ENCODE measurements at places on chromosomes 4 and X.
A peak's percentile ranks its signal among the peaks of the same experiment; 100 is the strongest.

GRCh38 chrX:115912372-115912897 lies 258.1 kb upstream of the AGTR2 start:
- DNase-seq = no peak

DNA sequence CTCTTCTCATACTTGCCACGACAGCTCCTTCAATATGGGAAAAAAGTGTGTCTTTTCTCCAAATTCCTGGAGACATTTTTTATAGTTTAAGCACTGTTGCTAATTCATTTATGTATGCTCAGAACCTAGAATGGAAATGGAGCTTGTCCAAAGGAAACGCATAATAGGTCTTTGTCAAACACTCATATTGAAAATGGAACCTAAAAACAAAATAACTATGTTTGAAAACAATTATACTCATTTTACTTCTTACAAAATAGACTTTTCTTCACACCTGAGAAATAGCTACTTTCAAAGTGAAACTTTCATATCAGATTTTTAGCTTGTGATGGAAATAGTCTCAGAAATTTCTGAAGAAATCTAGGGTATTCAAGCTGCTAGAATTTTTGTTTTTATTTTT lies 529.7 kb upstream of the BOD1L1 start:
- no peak for DNase-seq

DNA sequence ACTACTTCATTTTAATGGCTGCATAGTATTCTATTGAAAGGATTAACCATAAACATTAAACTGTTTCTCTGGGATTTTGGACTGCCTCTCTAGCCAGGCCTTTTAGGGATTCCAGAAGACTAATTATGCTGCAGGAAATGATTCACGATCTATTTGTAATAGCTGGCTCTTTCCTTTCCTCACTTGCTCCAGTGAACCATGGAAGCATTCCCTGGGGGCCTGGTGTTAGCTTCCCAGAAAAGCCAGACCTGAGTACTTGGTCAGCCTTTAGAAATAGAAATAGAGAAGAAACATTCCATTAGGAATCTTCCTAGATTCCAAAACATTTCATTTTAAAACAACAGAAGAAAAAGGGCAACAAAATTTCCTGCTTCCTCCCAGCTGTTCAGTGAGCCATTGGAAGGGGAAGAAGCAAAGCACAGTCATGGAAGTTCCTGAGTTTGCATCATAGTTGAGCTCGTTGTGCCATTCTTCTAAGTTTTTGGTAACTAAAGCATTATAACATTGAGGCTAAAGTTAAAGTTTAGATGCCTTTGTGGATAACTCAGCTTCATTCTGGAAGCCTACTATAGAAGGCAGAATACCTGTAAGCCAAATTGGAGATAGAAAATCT lies 83.5 kb downstream of the NPNT start:
- no peak for DNase-seq

DNA sequence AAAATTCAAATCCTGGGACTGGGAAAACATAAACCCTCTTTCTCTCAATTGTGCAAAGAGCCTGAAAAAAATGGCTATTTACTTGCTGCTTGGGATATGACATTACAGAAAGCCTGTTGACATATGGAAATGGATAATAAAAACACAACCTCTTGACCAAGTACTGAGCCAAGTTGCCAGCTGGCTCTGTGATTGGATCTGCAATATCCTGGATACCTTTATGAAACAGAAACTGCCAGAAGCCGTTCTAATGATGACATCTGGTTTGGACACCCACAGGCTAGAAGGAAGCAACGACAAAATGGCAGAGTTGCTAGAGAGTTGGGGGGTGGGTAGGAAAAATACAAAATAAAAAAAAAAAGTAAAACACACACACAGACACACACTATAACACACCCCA lies 481.4 kb downstream of the FAT4 start:
- DNase-seq = no peak

GRCh38 chr4:37762294-37762990 lies 64.0 kb upstream of the PGM2 start:
- no peak for DNase-seq

DNA sequence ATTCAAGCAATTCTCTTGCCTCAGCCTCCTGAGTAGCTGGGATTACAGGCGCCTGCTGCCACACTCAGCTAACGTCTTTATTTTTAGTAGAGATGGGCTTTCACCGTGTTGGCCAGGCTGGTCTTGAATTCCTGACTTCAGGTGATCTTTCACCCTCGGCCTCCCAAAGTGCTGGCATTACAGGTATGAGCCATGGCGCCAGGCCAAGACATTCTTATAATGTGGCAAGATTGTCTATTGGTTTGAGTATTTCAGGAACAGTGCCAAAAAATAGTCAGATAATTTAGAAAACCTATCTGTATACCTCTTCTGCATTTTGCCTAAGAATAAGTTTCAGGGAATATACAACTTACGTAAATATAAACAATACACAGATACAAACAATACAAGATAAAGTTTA lies 136.8 kb downstream of the TMA16 start:
- DNase-seq = no peak

DNA sequence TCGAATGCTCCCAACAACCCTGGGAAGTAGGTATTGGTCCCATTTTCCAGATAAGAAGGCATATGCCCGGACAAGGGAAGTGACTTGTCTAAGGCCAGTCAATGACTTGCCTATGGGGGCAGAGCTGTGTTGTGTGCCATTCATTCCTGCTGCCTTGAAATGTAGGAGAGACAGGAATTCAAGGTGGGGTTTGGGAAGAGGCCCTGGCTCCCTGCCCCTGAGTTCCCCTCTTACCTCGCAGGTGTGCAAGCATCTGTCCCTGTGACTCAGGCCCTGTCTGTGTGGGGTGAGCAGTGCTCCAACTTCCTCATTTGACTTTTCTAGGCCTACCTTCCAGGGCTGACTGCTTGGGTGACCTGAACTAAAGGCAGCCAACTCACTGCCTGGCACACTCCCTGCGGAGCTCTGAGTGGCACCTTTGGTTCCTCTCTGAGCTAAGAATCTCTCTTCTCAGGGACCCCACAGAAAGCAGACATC lies 5.1 kb downstream of the EFNB1 start:
- DNase-seq = no peak

- DNase-seq = no peak
These were observed 1.8 kb downstream of the SUV39H1 start for GRCh38 chrX:48698306-48698705.

DNA sequence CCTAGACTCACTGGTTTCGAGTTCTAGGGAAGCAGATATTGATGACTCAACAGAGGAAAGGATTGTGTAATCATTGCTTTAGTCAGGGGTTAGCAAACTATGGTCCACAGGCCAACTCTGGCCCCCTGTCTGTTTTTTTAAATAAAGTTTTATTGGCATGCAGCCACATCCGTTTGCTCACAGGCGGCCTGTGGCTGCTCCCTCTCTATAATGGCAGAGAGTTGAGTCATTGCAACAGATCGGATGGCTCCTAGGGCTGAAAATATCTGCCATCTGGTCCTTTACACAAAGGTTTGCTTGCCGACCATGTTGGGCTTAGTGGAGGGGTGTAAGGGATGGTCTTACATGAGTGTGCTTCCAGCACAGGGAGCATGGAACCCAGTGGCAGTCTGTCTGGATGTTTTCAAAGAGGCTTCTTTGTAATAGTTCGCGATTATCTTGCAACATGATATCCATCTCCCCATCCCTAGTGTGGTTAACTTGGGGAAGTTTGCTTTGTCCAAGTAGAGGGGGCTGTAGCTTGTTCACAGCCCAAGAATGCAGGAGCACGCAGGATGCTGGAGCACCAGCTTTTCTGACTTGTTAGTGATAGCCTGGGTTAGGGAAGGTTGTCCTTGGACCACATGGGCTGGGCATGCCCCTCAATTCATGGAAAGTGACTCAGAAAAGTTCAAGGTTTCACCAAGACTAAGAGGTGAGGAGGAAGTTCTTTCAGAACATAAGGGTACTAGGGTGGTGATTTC lies 59.3 kb upstream of the CLDN34 start:
- DNase-seq = no peak

DNA sequence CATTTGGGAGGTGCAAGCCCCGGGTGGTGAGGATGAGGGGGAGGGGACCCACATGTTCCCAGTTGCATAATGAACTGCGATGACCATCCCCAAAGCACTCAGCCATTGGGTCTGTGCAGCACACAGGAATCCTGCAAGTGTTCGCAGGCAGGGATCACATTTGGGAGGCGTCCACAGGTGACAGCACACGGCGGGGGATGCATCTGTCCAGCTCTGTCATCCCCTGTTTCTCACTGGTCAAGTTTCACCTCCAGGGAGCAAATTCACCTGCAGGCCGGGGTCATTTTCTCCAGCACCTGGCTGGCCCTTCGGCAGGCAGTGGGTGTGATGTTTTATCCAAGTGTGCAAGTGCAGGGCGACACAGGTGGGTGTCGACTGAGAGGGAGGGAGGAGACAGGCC lies 33.3 kb upstream of the SORCS2 start:
- DNase-seq = no peak

GRCh38 chr4:120855307-120856001 lies 67.1 kb downstream of the PRDM5 start:
- no peak for DNase-seq

GRCh38 chr4:113541933-113542332 lies 219.6 kb downstream of the CAMK2D start:
- no peak for DNase-seq

DNA sequence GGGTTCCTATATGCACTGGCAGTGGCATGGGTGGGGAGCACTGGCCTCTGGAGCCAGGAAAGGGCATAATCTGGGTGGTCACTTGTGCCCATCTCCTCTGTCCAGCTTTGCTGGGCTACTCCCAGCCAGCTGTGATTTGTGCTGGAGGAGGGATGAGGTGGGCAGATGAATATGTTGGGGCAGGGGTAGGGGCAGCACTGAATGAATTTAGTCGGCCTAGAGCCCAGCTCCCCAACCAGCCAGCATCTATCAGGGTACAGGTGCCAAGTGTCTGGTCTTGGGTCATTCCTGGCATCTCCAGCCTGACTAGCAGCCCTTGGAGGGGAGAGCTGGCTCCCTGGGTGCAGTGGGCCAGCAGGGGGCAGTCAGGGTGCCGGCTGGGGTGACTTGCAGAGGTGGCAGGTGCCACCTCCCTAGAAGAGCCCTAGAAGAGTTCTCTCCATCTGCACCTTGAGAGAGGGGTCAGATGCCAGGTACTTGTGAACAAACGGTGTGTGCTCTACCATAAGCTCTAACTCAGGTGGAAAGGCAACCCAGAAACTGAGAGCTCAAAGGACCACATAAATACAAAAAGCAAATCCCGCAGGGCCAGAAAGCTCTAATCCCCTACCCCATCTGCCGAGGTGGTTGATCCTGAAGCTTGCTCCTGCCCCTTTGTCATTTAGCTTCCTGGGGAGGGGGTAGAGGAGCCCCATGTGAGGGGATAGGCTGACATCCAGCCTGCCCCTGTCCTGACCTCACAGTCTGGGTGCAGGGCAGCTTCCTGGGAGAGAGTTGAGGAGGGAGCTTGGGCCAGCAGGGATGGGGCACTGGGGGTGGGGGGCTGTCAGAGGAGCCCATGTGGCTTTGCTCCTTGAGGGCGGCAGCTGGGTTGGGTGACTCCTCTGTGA lies 2.2 kb downstream of the SORCS2 start:
- DNase-seq = peak; percentile 32

DNA sequence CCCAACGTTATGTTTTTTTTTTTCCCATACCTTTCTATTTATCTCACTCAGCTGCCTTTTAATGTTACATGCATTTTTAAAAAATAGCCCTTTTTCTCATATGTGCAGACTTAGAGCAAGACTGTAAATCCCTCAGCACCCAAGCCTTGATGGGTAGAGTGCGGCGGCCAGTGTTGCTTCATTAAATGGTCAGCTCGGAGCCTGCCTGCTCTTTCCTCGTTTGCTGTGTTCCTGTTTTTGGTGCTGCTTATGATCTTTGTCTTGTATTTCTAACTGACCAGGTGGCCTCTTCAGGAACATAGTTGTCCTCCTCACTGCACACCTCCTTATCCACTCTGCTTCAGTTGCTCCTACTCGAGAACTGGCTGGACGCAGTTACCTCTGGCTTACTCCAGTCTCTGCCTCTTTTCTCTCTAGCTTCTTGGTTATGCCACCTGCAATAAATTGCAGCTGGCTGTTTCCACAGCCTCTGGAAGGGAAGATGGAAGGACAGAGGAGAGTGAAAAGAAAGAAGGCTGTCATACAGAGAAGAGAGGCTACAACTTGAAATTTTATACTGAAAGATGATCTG lies 10.7 kb downstream of the RBPJ start:
- no peak for DNase-seq

- no peak for DNase-seq
These were observed 411.2 kb downstream of the SPOCK3 start for GRCh38 chr4:166823126-166823525.

DNA sequence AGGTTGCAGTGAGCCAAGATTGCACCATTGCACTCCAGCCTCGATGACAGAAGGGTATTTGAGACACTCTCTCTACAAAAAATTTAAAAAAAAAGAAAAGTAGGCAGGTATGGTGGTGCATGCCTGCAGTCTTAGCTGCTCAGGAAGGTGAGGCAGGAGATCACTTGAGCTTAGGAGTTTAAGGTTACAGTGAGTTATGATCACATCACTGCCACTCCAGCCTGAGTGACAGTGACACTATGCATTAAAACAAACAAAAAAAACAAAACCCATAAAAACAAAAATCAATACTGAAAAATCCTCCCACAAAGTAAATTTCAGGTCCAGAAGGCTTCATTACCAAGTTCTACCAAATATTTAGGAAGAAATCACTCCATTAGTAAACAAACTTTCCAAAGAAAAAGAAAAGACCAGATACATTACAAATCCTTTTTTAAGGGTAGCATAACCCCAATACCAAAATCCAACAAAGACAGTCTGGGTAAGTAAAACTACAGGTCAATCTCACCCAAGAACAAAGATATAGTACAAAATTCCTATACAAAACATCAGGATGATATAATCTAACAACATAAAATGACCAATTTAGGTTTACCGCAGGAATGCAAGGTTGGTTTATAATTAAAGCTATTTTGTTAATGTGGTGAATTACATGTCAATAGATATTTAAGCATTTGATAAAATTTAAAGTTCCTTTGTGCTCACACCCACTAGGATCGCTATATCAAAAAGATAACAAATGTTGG lies 11.7 kb downstream of the NELFA start:
- no peak for DNase-seq

GRCh38 chr4:73661646-73662119 lies 41.4 kb upstream of the RASSF6 start:
- DNase-seq = no peak

DNA sequence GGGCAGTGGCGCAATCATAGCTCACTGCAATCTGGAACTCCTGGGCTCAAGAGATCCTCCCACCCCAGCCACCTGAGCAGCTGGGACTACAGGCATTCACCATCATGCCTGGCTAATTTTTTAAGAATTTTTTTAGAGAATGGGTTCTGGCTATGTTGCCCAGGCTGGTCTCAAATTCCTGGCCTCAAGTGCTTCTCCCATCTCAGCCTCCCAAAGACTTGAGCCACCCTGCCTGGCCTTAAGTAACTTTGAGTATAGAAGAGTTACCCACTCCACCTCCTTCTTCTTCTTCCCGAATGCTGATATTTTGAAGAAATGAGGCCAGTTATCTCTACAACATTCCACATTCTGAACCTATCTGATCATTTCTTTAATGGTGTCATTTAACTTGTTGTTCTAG lies 72.4 kb upstream of the WWC2 start:
- DNase-seq = no peak

DNA sequence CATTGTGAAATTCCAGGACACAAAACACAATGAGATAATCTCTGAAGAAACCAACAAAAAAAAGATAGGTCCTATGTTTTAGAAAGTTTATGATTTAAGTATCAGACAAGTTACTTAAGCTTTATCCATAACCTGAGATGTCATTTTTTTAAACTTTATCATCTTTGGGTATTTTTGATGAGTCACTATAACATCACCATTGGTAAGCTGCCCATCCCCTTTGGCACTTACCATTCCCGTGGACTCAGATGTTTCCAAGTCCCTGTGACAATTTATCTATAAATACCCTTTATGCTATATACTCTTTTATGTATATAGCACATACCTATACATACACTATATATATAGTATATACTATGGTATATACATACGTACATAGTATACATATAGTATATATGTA lies 198.9 kb upstream of the GEMIN8 start:
- DNase-seq = no peak
